ENCODE measurements at places on chromosomes 4 and X.

DNA sequence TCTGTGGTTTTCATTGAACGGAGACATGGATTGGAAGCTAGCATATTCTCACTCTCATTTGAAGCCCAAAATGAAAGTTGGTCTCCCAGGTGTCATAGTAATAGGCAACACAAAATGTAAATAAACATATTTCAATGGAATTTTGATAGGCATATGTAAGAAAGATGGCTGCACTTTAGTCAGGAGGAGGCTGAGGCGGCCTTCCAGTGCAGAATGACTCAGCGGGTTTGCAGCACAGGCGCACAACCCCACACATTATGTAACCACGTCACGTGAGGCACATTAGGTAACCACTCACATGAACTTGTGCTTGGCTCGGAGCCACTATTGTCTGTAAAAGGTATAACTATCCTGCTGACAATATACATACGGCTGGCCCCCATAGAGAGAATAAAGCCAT lies 381.7 kb downstream of the GPAT3 start:
- DNase-seq = no peak

GRCh38 chr4:109440948-109441347 lies 7.3 kb downstream of the SEC24B start:
- DNase-seq = no peak

GRCh38 chr4:116244771-116245170 lies 840.6 kb downstream of the TRAM1L1 start:
- DNase-seq = no peak

DNA sequence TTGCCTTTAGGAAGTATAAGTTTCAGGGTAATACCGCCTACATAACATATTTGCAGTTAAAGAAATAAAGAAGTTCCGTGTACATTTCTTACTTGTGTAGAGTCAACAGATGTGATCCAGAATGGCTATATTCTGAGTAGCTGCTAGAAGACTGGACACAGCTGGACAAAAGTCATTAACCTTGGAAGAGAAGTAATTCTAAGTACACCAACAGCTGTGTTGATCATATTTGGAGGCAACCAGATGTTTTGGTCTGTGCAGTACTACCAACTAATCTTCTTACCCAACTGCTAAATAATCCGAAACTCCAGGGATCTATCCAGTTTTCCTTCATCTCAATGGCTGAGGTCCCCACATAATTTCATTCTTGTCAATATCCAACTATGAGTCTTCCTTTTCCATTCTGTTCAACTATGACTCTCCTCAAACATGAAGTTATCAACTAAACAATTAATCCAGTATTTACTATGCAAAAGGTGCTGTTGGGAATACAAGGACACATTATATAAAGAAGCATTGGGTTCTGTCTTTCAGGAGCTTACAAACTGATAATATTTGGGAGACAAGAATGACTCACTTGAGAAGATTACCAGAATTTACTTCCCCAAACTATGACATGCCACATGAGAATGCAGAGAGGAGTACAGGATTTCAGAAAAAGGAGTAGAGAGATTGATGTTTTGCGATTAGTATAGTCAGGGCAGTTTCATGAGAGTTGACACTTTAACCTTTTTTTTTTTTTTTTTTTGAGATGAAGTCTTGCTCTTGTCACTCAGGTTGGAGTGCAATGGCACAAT lies 78.2 kb downstream of the COL4A6 start:
- DNase-seq = no peak

- no peak for DNase-seq
These were observed 76.1 kb downstream of the AMMECR1 start for GRCh38 chrX:110241816-110242215.

GRCh38 chr4:138263247-138263816 lies 21.2 kb upstream of the SLC7A11 start:
- no peak for DNase-seq

- DNase-seq = no peak
These were observed 284.1 kb downstream of the CHIC1 start for GRCh38 chrX:73847100-73847499.

DNA sequence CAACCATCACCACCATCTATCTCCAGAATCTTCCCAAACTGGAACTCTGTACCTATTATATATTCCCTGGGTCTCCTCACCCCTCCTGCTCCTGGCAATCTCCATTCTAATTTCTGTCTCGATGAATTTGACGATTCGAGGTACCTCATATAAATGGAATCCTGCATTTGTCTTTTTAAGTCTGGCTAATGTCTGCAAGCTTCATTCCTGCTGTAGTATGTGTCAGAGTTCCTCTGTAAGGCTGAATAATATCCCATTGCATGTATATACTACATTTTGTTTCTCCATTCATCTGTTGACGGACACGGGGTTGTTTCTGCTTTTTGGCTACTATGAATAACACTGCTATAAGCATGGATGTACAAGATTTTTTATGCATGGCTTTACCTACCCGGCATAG lies 19.5 kb downstream of the PRKG2 start:
- DNase-seq = no peak

GRCh38 chr4:63232058-63232457 lies 1177.2 kb downstream of the TECRL start:
- no peak for DNase-seq

GRCh38 chrX:30144971-30145731 lies 70.2 kb upstream of the MAGEB2 start:
- no peak for DNase-seq

DNA sequence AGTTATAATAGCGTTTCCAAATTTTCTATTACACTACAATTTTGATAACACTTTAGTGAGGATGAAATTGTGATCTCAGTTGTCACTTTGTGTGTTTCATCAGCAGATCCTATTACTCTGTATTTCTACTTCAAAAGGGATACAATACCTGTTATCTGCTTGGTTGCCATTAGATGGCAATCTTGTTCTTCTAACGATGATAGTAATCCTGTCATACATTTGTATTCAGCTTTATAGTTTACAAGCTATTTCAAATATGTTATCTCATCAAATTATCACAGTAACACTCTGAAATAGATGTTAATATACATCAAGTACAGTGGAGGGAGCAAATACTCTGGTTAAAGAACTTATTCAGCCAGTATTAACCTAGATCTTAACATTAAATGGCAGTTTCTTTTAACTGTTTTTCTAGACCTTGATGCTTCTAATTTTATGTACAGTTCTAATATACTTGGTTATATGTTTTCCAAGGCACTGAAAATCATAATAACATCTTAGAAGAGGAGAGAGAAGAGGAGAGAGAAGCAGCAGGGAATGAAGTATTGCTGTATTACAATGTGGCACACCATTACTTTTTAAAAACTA lies 292.0 kb downstream of the CCSER1 start:
- DNase-seq = no peak

DNA sequence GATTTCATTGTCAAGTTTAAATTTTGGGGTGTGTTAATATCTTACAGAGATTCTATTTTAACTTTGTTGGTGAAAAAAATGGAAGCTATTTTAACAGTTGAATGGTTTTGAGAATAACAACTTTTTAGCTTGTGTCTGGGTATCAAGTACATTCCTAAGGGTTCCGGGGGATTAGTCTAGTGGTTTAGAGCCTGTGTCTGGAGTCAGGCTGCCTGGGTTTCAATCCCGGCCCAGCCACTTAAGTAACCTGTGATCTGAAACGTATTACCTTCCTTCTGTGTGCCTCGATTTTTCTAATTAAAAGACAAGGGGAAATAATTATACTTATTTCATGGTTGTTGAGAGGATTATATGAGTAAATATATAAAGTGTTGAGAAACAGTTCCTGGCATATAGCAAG lies 288.6 kb upstream of the NR3C2 start:
- DNase-seq = no peak

DNA sequence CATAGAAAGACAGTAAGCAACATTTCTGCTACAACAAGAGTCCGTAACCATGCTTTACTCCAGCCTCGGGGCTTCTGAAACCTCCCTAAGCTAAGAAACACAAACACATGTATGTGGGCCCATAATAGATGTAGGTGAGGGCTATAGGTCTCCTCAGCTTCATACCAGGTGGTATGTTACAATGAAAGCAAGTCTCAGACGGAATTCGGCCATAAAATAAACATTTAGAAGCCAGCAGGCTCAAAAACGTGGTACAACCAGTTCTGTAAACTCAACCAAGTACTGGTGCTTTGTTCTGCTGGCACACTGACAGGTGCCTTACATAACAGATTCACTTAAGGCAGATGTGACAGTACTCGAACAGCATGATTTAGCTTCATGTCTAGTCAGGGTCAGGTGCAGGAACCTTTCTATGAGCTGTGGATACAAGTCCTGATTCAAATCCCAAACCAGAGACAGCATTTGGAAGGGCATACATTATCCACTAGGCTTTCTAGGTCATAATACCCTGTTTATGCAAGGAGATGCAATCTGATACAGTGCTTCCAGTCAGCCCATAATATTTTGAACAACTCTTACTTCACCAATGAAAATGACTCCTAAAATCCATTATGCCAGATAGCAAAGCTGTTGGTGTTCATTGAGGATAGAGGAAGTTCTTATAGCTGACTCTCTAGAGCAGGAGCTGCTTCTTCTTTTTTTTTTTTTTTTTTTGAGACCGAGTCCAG lies 113.8 kb upstream of the ENPP6 start:
- no peak for DNase-seq

DNA sequence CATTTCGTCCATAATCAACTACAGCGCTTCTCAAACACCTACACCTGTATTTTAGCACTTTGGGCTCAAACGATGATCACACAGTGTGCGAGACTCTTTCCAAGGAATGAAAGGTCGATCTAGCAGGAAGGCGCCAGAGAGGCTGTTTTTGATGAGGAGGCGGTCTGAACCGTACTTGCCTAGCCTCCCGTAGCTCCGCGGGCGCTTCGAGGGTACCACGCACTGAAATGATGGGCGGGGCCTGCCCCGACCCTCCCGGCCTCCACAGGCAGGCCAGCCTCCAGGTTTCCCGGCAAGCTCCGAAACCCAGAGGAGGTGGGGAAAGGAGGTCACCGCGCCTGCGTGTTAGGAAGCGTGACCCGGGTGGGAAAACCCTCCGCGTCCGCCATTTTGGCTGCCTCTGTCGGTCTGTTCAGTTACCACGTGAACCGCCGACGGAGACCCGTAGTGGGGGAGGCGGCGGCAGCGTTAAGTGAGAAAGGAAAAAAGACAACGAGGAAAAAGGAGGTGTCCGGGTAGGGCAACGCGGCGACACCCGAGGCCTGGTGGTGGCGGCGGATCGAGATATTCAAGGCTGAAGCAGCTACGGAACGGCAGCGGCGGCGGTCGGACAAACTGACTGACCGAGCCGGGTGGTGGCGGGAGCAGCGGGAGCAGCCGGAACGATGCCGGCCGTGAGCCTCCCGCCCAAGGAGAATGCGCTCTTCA lies at the start of gene NAA15:
Gene NAA15, plus strand, starts transcription at position 393 of the 708 bp plus-strand sequence. Its CDS starts 273 bp downstream, at position 666.
- peak; percentile 97 for DNase-seq

GRCh38 chr4:100983426-100983825 lies 363.9 kb downstream of the PPP3CA start:
- no peak for DNase-seq

- DNase-seq = no peak
These were observed 62.4 kb downstream of the TMEM165 start for GRCh38 chr4:55458164-55458563.

DNA sequence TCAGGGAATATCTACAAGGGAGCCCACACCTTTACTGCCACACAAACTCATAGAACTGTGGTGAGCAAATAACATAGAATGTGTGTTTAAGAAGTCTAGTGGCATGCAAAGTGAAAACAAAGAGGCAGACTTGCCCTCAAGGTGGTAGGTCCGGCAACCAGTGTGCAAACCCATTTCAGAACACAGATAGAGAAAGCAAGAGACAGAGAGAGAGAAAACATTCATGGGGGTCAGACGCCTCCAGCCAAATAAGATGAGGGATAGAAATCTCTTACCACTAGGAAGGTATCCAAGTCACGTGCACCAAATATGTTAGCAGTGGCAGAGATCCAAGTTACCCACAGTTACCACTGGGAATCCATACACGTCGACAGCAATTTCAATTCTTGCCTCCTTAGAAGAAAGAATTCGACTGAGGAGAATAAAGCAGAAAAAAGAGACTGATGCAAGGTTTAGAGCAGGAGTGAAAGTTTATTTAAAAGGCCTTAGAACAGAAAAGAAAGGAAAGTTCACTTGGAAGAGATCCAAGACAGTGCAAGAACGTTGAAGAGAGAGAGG lies 252.8 kb downstream of the NAP1L3 start:
- no peak for DNase-seq

- DNase-seq = no peak
These were observed 25.8 kb upstream of the GTPBP6 start for GRCh38 chrX:344371-344901.

GRCh38 chr4:85527815-85528214 lies 52.9 kb downstream of the ARHGAP24 start:
- DNase-seq = no peak

- DNase-seq = no peak
These were observed 92.3 kb upstream of the SLC7A11 start for GRCh38 chr4:138334346-138335016.

DNA sequence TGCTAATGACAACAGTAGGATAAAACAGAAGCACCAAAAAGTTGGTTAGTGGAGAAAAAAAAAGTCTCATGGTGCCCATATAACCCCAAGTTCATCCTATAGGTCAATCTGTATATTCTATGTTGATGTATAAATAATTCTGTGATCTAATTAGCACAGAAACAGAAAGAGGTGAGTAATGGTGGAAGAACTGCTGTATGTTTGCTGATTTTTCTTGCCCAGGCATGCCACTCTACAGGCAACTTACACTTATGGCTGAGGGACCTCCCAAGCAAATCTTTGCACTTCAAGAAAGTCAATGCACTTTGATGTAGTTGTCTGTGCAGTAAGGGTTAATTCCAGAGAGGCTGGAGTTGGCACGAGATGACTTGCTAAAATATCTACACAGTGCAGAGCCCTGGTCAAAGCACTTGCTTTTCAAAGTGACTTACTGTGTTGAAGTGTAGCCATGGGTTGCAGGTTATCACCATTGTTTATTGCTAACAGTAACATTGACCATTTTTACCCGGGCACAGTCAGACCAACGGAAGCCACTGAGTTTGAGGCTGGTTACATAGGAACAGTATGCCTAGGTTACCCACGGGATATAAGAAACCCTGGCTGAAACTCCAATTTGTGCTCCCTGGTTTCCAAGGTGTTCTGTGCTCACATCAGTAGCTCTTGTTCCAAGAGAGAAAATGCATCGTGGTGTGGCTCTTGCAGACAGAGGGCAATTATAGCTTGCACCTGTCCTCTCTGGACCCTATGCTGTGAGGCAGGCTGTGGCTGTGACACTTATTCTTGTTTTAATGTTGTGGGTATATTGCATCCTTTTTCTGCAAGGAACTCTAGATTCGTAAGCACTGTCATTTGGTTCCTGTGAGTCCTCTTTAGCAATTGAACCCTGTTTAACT lies 141.3 kb upstream of the FTHL17 start:
- no peak for DNase-seq

DNA sequence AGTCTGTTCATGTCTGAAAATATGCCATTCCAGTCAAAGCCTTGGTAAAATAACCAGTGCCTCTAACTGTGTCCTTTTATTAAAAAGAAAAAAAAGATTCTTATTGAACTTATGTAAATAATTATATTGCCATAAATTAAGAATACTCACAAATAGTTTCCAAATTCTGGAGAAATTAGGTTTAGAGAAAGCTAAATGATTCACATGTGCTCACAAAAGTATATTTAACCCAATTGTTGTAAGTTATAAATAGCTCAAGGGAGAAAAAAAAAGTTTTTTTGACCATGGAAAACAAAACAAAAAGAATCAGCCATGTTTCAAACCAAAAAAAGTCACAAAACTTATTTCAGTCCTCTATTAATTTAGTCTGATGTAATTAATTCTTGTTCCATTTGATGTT lies 25.3 kb upstream of the HERC6 start:
- no peak for DNase-seq

GRCh38 chr4:15242021-15242420 lies 185.8 kb upstream of the C1QTNF7 start:
- DNase-seq = no peak

GRCh38 chr4:79652232-79652631 lies 244.2 kb upstream of the GK2 start:
- no peak for DNase-seq

- DNase-seq = no peak
These were observed 323 bp downstream of the PDE6B start for GRCh38 chr4:625631-626161.
